ENCODE measurements at places on chromosomes 6 and 20.

DNA sequence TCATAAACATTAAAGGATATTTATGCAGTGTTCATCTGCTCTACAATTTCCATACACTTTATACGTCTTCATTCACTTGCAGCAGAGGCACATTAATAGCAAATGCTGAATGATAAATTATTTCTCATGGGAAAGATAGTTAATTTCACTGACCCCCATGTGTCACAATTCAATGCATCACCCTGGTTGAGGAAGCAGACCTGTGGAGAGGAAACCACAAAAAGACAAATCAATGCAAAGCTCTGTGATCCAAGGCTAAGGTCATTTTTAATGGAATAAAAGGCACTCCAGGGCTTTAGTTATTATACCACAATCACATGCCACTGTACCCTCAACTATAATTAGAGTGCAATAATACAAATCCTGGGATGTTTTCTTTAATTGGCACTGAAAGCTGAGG is 40.3 kb upstream of the TENT5A start:
- DNase-seq = no peak

GRCh38 chr6:28865401-28866204 is 58.2 kb downstream of the TRIM27 start:
- DNase-seq = no peak

- no peak for DNase-seq
Observed at GRCh38 chr20:5298811-5299210, 17.9 kb downstream of the PROKR2 start.

DNA sequence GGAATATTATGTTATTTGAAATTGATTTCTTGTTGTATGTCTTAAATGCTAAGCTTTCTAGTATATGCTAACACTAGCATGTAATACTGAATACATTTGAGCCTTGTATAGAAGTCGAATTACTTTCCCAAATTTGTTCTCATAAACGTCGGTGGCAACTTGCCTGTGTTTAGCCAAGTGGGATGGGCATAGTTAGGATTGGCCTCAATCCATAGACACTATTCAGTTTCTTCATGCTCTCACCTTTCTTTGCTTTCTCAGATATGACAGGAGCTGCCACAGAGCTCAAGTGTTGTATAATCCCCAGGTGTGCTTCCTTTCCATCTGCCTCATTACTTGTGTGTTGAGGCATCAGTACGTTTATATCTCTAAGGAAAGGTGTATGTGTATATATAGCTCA is 19.3 kb downstream of the ZNF334 start:
- no peak for DNase-seq

DNA sequence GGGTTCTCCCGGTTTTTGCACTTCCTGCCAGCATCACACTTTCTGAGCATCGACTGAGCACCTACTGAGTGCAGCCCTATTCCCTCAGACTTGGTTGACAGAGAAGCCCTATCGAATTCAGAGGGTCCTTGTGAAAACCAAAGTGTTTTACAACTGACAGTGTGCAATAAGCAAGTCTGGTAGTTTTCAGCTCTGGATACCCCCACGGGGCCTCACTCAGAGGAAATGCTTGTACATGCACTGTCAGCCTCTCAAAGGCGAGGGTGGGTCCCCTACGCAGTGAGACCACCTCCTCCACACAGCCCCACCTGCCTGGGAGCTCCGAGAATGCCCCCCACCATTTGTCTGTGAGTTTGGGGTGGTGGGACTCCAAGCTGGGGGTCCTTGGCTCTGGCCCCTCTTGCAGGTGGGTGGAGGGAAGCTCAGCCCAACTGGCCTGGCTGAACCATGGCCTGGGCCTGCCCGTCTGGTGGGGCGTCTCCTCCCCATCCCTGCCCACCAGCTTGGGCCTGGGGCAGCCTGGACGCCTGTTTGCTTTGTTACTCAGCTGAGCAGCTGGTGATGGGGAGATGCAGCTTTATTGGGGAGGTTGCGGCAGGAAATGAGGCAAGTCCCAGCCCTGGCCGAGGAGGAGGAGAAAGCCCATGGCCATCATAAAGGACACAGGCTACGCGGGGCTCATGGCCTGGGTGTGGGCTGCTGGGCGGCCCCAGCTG is 1.7 kb downstream of the SPDEF start:
- no peak for DNase-seq

GRCh38 chr6:14818422-14818884 is 427.4 kb upstream of the JARID2 start:
- DNase-seq = no peak

GRCh38 chr6:22600059-22600458 is 30.7 kb downstream of the HDGFL1 start:
- DNase-seq = no peak

- DNase-seq = no peak
Observed at GRCh38 chr6:165222315-165223025, 86.9 kb downstream of the C6orf118 start.

- DNase-seq = no peak
Observed at GRCh38 chr6:5840734-5841390, 165.9 kb downstream of the NRN1 start.

Data from AG04450 (cell line).